ENCODE measurements at places on chromosomes 13 and 19. TPM values are rescaled to one million over a fixed set of nuclear protein-coding genes. Genes with fewer than 3 reads are reported as not detected.

The ZNF100 gene
- 18.3 TPM for total RNA-seq

The ISOC2 gene
- total RNA-seq, result 16.6 TPM

The FPR2 gene
- not detected for total RNA-seq

The ZNF578 gene
- total RNA-seq, result 2.8 TPM

The GPR183 gene
- 16.7 TPM for total RNA-seq

The ADAT3 gene
- 12.5 TPM for total RNA-seq

The SIGLEC8 gene
- total RNA-seq, result not detected

The SRRM5 gene
- 0.40 TPM for total RNA-seq

The LILRB4 gene
- total RNA-seq, result not detected

The CYP4F11 gene
- total RNA-seq, result not detected

The CPB2 gene
- total RNA-seq, result not detected

The MBD3L3 gene
- not detected for total RNA-seq

The MYBPC2 gene
- total RNA-seq, result 0.12 TPM

The PRSS57 gene
- not detected for total RNA-seq

The LIPE gene
- 32.9 TPM for total RNA-seq

The ZNF497 gene
- total RNA-seq, result 1.5 TPM

The VSTM1 gene
- not detected for total RNA-seq

The SLC17A7 gene
- total RNA-seq, result 0.23 TPM

The TMEM272 gene
- total RNA-seq, result 4.2 TPM

The GJB2 gene
- total RNA-seq, result 1.8 TPM
